ENCODE measurements at places on chromosomes 5 and 9.

GRCh38 chr5:111887706-111888105 lies 130.7 kb upstream of the NREP start:
- DNase-seq: no peak

DNA sequence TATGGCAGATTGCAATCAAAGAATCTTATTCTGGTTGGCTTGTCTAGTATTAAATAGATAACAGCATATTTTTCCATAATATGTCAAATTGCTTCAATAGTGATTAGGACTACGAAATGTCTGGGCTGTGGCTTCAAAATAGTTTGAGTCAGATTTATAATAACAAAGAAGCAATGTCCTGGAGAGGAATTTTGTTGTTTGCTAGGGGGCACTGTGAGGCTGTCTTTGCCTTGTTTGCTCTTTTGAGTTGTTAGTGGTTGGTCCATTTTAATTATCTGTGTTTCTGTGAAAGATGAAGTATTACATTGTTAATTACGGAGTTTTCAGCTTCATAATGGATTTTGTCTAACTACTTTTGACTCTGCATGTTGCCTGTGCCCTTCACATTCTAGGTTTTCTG lies 713.6 kb downstream of the TLE4 start:
- no peak for DNase-seq

DNA sequence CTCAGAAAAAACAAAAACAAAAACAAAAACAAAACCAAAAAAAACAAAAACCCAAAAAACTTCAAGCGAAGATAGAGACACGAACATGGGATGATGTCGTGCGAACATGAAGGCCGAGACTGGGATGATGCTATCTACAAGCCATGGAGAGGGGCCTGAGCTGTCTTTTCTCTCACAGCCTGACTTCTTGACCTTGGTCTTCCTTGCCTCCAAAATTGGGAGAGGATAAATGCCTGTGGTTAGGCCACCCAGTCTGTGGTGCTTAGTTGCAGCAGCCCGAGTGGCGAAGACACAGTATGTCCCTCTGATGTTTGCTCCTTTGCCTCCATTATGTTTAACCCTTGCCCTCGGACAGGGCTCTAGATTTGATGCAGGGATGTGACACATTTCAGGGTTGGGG lies 130.4 kb upstream of the BASP1 start:
- no peak for DNase-seq

- DNase-seq: no peak
These were observed 142.5 kb upstream of the LPAR1 start for GRCh38 chr9:111180811-111181210.

DNA sequence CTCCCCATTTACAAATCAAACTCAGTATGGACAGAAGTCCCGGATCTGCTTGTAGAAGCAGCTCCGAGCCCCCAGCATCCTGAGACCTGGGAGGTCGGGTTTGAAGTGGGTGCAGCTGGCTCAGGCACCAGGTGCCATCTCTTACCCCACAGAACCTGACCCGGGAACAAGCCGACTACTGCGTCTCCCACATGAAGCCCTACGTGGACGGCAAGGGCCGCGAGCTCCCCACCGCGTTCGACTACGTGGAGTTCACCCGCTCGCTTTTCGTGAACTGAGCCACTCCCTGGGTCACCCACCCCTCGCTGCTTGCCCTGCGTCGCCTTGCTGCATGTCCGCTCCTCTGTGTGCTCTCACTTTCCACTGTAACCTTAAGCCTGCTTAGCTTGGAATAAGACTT lies 23.6 kb downstream of the DYNC2I2 start:
- no peak for DNase-seq

- no peak for DNase-seq
These were observed 4.1 kb downstream of the SNCB start for GRCh38 chr5:176625966-176626875.

DNA sequence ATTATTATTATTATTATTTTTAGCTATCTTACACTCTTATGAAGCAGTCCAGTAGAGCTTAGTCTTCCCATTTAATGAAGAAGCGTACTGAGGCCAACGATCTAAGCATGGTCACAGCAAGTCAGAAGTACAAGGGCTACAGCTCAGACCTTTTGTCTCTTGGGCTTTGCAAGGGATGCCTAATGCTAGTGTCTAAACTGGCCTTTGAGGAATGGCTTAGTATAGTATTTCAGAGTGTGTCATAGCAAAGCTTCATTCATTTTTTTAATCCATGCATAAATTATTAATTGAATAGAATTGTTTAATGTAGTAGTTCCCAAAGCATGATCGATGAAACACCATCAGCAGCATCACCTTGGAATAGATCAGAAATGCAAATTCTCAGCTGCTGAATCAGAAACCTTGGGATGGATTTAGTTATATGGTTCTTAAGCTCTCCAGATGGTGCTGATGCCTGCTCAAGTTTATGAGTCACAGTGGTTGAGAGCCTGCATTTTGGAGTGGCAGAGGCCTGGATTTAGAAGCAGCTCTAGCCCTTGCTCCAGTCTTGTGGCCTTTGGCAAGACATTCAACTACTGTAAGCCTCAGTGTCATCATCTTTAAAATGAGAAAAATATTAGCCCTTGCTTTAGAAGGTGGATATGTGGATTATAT lies 6.1 kb downstream of the IL12B start:
- DNase-seq: no peak

- no peak for DNase-seq
These were observed 22.4 kb upstream of the ANGPTL2 start for GRCh38 chr9:127144670-127145445.

DNA sequence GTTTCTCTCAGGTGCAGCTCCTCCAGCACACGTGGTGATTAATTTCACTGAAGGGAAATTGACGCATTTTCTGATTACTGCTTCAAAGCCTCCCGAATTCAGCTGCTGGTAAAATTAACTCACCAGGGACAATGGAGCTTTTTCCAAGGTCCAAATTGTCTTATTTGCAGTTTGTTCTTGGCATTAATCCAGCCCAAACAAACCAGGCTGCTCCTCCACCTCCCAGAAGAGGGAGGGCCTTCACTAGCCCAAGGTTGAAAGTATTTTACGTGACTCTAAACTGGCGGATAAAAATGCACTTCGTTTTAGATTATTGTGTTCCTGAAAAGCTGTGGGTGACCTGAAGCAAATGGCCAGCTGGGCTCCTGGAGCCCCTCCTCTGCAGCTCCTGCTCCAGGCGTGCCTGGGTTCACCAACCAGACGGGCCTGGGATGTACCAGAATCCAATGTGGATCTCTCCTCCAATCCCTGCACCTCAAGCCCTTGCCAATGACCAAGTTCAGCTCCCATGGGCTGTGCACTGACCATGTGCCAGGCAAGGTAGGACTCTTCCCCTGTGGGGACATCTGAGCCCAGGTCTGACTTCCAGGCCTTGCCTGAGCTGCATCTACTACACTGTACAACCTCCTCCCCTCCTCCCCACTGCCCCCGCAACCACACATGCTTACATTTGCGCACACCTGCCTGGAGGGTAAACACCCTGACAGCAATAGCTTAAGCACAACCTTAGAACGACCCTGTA lies 193.4 kb downstream of the CDK5RAP2 start:
- DNase-seq: no peak

DNA sequence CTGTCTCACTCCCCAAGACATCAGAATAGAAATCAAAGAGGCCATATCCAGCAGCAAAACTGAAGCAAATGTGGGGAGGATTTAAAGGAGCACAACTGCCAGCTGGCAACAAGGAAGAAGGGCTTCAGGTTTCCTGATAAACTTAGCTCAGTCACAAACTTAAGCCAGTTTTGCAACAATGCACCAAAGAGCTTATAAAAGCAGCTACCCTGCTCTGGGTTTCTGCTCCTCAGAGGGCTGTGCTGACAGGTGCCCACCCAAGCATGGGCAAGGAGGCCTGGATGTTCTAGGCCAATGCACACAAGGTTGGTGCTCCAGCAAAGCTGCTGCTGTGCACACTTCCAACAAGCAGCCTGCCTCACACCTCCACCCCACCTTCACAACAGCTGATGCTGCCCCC lies 132.9 kb downstream of the SIL1 start:
- DNase-seq: no peak

DNA sequence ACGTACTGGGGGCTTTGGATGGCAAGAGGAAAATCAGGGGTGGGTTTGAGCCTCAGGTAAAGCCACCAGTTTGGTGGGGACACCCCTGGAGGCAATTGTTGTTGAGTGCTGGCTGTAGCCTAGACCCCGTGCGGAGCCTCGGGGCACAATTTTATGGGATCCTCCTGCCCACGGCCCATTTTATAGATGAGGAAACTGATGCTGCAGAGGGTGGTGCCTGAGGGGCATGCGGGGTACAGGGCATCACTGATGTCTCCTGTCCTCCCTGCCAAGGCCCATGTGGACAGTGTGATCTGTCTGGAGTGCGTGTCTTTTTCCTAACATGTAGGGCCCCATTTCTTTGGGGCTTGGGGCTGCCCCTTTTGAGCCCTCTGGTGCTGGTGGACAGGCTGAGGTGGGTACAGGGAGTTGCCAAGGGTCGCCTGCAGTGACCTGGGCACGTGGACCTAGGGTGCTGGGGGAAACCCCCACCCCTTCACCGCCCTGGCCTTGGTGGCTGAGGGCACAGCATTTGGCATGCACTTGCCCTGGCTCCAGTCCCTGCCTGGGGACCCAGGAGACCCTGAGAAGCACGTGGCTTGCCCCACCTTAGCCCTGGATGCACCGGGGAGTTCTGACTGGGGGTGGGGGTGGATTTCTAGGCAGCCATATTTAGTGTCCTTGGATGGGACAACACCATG lies 22.1 kb downstream of the WNK2 start:
- no peak for DNase-seq

DNA sequence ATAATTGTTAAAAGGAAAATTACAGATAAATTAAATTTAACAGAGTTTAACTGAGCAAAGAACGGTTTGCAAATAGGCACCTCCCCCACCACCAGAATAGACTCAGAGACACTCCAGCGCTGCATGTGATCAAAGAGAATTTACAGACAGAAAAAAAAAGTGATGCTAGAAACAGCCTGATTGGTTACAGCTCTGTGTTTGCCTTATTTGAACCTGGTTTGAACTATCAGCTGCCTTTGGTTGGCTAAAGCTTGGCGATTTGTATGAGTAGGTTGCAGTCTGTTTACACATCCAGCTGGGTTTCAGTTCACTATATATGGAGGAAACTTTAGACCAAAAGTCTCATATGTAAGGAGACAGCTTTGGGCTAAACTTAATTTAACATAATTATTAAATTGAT lies 249.1 kb downstream of the ENC1 start:
- DNase-seq: no peak

- DNase-seq: no peak
These were observed 9.9 kb downstream of the HNRNPH1 start for GRCh38 chr5:179613460-179614071.
